ENCODE measurements at places on chromosomes 4 and X.

DNA sequence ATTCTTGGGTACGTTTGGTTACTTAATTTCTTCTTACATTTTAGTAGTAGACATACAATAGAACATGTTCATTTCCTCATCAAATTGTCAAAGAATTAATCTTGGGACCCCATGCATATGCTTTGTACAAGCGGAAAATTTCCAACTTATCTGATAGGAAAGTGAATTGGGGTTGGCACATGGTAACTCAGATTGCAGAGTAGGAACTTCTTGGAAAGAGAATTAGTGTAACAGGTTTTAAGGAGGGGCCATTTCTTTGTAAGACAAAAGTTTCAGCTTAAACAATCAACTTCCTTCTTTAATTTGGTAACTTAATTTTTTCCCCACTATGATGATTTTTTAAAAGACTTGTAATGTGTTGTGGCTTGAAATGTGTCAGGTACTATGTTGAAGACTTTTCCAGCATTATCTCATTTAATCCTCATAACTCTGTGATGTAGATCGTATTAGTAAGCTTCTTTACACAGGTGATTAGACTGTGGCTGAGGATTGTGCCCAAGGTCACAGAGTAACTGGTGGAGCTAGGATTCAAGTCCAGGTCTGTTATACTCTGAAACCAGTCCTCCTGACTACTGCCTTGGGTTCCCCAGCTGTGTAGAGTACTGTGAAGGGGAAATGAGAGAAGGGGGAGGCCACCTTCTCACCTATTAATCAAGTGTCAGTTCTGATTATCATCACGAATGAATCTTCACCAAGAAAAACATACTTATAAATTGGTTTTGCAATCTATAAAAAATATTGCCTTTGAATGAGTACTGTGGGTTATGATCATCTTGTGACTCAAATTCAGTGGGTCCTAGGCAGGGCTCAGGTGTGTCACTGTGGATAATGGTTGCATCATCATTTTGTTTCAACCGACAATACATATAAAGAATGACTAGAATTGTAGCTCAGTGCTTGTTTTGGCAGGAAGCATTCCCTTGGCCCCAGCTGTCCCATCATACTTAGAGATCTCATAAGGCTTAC, 4.3 kb downstream of the GK start:
- no peak for DNase-seq

- no peak for DNase-seq
Observed at GRCh38 chr4:23577398-23577797, 312.4 kb downstream of the PPARGC1A start.

GRCh38 chr4:125303058-125303457, 11.7 kb upstream of the FAT4 start:
- no peak for DNase-seq

- DNase-seq, result no peak
Observed at GRCh38 chrX:47420265-47420664, 49.9 kb downstream of the ZNF157 start.

DNA sequence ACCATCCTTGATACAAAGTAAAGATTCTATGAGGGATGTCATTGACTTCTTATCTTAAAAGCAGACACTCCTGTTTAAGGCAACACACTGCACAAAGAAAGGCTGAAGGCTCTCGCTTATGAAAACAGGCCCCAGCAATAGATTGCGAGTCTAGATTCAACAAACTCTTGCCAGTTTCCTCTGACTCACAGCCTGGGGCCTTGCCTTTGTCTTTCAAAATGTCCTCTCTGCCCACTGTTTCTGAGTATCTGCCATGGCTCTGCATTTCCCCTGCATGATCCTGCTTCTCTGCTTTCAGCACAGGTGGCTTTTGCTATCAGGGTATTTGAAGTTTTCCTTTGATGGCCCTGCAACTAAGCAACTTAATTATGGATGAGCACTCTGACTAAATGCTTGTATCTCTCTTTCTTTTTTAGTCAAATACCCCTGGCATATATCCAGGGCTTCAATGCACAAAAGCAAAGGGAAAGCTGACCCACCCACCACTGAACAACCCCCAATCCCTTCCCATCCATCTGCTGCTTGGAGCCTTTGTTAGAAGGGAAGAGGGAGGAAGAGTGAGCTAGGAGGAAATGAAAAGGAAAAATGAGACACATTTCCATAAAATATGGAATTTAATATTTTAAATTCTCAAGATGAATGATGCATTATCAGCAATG, 32.2 kb downstream of the NDP start:
- no peak for DNase-seq

- DNase-seq, result no peak
Observed at GRCh38 chrX:57241967-57242366, 44.5 kb upstream of the FAAH2 start.

DNA sequence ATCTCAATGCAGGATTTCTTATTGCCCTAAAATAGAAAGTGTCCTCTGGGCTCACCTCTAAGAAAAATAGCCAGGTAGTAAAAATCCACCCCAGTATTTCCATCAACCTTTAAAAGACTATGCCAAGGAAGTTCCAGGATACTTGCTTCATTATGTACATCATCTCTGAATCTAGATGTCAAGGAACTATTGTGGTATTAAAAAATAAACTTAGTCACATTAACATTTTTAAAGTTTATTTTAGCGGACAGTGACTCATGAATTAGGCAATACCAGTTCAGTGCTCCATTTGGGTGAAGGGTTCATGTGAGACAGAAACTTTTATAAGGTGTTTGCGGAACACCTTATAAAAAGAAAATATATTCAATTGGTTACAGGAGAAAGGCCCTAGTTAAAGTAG, 209.2 kb downstream of the ADAM29 start:
- DNase-seq, result no peak

DNA sequence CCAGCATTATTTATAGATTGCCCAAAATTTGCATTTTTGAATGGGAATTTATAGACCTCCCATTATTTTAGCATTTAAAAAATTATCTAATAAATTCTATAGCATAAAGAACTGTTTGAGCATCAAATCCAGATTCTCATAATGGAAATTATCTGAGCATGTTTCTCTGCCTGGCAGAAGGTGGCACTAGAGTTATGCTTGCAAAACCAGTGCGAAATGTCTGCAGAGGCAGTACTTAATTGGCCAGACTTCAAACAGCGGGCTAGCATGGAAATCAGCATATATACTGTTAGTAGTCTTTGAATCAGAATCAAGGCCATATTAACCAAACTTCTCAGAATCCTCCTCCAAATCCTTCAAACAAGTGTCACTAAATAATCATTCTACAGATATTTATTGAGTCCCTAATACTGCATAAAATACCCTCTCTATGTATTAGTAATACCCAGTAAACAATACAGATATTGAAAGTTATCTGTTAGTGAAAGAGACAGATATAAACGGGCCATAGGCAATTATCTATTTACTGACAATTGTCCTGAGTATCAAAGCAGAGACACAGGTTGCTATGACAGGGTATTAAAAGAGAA, 78.7 kb upstream of the DCLK2 start:
- DNase-seq, result no peak

DNA sequence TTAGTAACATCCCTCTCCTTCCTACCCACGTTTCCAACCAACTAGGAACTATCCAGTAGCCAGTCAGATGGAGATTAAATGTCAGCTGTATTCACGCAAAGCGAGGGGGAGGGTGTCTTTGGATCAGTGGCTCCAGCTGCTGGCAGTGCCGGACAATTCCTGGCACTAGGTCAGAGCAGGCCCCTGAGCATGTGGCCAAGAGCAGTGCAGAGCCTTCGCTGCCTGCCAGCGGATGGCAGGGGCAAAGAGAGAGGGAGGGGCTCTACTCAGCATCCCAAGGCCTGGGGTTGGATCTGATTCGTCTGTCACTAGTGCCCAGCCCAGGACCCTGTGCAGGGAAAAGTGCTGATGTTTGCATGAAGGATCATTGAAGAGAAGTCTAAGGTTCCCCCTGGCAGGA, 28.7 kb upstream of the JAKMIP1 start:
- no peak for DNase-seq

GRCh38 chr4:46372878-46373277, 17.1 kb downstream of the GABRA2 start:
- no peak for DNase-seq

DNA sequence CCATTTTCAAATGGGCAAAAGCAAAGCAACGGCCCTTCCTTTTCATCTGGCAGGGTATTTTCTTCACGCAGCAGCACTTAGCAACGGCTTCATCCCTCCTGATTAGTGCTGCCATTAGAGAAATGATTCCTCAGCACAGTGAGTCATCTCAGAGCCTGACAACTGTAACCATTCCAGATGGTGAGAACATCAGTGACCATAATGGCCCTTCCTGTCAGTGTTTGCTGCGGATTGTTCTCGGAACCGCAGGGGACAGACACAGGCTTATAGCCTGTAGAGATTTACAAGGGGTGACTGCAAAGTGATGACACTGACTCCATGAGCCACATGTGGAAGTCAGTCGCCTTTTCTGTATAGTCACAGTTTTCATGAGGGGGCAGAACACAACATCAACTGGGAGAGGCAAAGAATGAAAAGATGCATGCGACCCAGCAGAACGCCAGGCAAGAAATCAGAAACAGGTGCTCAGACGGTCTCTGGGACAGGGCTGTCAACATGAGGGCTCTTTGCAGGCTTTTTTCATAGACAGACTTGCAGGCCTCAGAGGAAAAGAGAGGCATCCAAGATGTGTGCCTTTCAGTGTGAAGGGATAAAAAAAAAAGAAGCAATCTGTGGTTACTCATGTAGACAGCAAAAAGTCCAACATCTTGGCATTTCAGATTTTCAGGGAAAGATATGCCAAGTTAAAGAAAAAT, 69.9 kb upstream of the FBXW7 start:
- DNase-seq, result no peak

- DNase-seq, result no peak
Observed at GRCh38 chr4:94451051-94451694, 569 bp upstream of the PDLIM5 start.

DNA sequence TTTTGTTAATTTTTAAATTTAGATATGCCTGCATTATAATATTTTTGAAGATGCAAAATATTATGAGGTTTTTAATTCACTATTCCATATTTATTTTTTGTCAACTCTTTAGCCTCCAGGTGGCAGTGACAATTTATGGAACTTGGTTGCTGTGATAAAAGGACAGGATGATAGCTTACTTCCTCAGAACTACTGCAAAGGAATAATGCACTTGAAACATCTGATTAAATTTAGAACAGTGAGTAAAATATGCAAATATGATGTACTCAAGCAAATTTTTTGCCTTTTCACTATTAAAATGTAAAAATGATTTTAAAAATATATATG, 45.1 kb downstream of the SPATA4 start:
- DNase-seq, result no peak

DNA sequence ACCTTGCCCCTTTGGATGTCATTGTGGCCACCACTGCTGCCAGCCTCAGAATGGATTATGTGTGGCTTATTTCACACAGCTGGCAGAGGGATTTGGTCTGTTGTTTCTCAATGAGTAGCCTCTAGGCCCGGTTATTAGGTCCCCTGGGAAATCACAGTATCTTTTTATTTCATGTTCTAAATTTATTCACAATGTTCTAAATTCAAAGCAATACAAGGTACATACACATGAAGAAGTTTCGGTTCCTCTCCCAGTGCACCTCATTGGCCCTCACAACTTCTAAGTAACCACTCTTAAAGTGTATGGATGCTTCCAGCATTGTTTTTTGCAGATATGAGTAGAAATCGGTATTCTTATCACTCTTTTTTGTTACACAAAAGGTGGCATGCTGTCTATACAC, 262.7 kb downstream of the RCHY1 start:
- no peak for DNase-seq

DNA sequence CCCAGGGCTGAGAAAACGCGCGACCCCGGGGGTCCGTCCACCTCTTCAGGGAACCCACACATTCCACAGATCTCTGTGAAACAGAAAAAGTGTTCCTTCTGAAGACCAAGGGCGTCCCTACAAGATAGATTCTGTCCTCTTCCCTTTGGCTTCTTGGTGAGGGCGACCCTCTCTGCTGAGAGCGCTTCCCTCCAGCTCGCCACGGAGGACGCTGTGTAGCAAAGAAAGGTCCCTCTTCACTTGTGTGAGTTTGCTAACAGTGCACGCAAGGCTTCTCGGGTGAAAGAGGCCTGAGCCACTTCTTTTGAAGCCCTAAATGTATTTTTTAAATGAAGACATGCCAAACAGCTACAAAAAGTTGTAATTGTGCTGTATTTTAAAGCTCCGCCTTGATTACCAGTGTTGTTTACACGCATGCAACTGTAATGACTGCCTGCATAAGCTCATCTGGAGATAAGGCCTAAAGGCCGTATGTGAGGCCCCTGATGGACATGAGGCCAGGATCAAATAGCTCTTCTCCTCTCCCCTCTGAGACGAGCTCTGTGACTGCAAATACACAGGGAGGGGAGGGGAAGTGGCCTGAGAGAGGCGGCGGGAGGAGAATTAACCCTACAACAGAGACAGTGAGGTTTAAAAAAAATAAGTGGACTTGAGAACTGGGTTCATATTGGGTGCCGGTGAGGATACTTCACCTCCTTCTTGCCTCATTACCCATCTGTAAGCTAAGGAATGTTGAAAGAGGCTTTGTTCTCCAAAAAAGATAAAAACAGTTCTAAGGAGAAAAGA, 95.5 kb downstream of the SOWAHB start:
- no peak for DNase-seq

DNA sequence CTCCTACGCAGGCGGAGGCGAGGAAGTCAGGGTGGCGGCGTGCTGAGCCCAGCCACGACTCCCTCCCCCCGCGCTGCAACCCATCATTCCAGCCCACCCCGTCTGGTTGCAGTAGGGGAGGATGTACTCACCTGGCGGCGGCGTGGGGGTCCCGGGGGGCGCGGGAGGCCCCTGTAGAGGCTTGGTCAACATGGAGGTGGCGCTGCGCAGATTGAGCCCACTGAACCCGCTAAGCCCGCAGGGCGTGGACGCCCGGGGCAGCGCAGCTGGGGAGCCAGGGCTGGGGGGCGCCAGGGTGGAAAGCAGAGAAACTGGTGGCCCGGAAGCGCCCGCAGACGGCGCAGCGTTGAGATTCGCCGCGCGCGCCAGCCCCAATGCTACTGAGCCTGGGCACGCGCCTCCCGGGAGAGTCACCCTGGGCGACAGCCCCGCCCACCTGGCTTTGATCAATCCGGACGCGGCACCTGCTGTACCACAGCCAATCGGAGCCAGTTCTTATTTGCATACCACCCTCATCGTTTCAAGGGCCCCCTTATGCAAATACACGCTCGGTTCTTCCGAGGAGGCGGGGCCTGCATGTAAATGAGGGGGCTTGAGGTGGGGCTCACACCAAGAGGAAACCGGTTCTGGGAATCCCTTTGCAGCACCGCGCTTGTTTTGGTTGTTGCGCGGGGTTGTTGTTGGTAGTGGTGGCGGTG, at the start of gene PIM2:
Gene PIM2 (minus strand): TSS at position 382 of the 698 bp plus-strand sequence. CDS start 190 bp downstream, at position 192.
- peak; percentile 90 for DNase-seq

- no peak for DNase-seq
Observed at GRCh38 chr4:187103351-187103750, 379.7 kb upstream of the FAT1 start.

GRCh38 chrX:110407910-110408545, 49.4 kb downstream of the RTL9 start:
- peak; percentile 25 for DNase-seq

DNA sequence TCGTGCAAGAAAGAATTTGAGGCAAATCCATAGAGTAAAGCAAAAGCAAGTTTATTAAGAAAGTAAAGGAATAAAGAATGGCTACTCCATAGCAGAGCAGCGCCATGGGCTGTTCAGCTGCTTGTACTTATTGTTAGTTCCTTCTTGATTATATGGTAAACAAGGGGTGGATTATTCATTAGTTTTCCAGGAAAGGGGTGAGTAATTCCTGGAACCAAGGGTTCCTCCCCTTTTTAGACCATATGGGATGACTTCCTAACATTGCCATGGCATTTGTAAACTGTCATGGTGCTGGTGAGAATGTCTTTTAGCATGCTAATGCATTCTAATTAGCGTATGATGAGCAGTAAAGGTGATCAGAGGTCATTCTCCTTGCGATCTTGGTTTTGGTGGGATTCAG, 23.5 kb upstream of the CEP135 start:
- no peak for DNase-seq
